ENCODE measurements at places on chromosomes 5 and 9.

GRCh38 chr9:68648164-68648563, 56.9 kb upstream of the PIP5K1B start:
- no peak for DNase-seq

DNA sequence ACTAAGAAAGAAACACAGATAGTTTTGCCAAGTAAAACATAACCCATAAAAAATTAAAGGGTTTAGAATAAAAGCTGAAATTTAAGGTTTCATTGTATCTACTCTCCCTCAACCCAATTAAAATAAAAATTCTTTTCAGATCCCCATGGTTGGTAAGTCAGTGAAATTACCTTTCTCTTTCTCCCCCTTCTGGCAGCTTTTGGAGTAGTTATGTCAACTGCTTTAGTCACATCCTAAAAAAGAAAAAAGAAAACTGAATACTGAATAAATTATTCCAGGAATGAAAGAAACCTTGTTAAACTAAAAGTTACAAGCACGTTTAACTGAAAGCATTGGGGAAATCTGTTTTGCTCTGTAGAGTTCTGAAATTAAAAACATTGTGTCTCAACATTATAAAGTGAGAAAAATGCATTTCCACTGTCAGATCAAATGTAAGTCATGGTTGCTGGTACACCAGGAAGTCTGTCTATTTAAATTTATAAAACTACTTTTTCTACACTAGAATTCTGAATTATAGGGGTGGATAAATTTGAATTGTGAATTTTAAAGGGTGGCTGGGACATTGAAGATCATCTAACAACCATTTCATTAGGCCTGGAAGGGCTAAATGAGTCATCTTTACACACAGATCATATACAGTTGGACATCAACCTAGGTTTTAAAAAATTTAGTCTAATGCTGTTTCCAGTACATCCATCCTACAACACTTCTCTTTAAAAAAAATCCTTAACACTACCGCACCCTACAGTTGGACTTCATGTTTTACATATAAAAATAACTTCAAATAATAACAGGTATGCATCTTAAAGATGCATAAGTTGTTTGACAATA, 24.7 kb downstream of the PSIP1 start:
- no peak for DNase-seq

GRCh38 chr9:97487107-97487506, 14.4 kb upstream of the TMOD1 start:
- DNase-seq: no peak

DNA sequence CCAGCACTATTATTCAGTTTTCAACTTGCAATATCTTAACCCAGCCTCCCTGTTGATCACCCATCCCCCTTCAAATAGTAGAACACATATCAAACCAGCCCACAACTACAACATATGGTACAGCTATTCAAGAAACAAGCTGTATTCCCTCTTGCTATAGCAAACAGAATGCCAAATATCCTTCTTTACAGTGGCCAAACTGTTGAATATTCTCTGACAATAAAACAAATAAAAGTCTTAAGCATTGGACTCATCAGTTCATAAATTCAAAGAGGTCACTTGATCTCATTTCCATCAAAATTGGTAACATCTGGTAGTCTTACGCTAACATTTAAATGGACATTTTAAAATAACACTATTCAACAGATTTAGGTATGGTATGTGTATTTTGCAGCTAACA, 350.8 kb downstream of the EFNA5 start:
- no peak for DNase-seq

DNA sequence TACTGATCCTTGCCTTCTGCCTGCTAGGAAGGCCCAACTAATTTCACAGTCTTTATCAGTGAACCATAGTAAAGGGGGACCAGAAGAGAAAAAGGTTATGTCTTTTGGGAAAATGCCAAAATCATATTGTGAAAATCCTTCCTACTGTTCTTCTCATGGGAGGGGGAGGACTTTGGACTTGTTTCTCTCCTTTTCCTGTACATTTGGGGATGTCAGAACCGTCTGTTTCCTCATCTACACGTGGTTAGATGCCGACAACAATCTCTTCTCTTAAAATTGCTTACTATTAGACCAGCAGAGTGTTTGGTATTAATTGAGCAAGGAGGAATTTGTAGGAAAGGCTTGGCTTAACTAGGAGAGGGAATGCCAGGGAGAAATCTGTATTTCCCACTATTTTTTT, 77.2 kb downstream of the TMC1 start:
- no peak for DNase-seq

DNA sequence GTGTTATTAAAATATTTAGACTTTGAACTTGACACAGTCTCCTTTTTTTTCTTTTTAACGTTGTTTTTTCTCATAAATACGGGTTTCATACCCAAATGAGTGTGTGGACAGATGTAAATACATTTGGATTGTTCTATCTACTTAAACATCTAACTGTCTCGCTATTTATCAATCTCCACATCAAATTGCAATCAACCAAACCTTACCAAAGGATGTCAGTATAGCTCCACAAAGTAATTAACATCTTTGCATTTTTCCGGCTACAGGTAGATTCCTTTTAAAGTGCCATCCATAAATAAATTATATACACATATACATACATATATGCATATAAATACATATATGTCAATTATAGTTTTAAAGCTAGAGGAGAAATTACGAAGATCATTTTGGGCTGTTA, 705 bp upstream of the CDH10 start:
- DNase-seq: no peak

- DNase-seq: no peak
These were observed 123.2 kb downstream of the SPOCK1 start for GRCh38 chr5:137375741-137376526.

DNA sequence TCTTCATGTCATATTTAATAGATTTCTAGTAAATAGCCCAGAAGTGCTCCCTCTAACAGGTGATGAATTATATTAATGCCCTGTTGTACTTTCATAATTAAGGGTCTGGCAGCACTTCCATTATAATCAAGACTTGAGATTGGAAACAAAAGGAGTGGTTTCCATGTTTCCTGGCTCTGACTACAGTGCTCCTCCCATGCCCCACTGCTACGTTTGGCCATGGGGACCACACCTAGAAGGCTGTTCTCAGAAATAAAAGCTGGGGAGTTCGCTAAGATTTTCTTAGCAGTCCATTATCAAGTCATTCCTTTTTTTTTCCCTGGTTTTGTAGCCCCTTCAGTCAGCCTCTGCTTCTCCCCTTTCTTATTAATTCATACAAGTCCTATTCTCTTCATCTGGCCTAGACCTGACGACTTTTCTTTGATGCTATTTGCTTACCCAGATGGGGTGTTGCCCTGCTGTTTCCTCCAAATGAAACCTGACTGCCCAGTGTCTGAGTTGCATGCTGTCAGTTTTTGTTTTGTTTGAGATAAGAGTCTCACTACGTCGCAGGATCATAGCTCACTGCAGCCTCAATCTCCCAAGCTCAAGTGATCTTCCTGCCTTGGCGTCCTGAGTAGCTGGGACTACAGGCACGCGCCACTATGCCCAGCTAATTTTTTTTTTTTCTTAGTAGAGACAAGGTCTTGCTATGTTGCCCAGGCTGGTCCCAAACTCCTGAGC, 312.1 kb upstream of the EFNA5 start:
- DNase-seq: no peak

DNA sequence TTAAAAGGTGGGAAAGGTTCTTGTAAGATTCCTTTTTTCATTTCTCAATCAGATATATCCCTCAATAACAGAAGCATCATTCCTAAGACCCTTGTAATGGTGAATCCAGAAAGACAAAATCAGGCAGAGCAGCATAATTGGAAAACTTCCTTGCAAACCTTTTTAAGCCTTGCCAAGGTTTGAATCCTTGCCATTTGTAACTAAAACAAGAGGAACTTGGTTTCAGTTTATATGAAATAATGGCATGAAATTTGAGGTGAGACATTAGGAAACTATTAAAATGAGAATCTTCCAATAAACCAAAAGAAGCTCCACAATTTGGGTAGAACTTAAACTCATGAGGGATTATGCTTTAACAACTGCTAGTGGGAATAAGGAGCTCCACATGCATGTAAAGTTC, 384.7 kb upstream of the SMC2 start:
- no peak for DNase-seq
